ENCODE measurements at places on chromosomes 4 and X.

GRCh38 chrX:148214786-148215185, 233.6 kb downstream of the FMR1NB start:
- no peaks in the 10 kb centered on the region for H3K36me3 ChIP-seq
- no peak overlapping the region for H3K4me3 ChIP-seq
- no peaks in the 10 kb centered on the region for H3K4me1 ChIP-seq
- no peaks in the 10 kb centered on the region for H3K27me3 ChIP-seq
- DNase-seq: no peak
- H3K27ac ChIP-seq: no peak overlapping the region

GRCh38 chr4:43776371-43776770, 672.2 kb downstream of the KCTD8 start:
- no peak overlapping the region for H3K27ac ChIP-seq
- H3K27me3 ChIP-seq: no peaks in the 10 kb centered on the region
- H3K36me3 ChIP-seq: no peaks in the 10 kb centered on the region
- no peak for DNase-seq
- H3K4me3 ChIP-seq: no peak overlapping the region

DNA sequence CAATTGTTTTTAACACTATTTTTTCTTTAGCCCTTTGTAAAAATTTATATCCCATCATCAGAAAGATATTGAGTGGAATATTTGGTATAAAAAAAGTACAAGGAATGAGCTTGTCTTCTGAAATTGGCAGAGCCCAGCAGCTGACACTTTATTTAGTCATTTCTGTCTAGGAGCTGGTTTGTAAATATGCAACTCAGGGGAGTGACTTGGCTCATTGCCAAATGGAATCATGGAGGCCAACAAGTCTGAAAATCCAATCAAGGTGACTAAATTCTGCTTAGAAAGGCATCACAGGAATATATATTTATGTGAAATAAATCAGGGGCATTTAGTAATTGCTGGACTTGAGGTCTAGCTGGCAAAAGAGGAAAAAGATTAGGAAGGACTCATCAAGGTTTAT, 74.4 kb downstream of the OTC start:
- H3K36me3 ChIP-seq: no peaks in the 10 kb centered on the region
- H3K4me3 ChIP-seq: no peak overlapping the region
- DNase-seq: no peak
- no peaks in the 10 kb centered on the region for H3K4me1 ChIP-seq
- H3K27ac ChIP-seq: no peak overlapping the region

GRCh38 chr4:177232473-177232872, 77.2 kb upstream of the NEIL3 start:
- no peak overlapping the region for H3K4me3 ChIP-seq
- no peaks in the 10 kb centered on the region for H3K4me1 ChIP-seq
- H3K27ac ChIP-seq: no peak overlapping the region
- no peak for DNase-seq
- H3K36me3 ChIP-seq: no peaks in the 10 kb centered on the region
- no peaks in the 10 kb centered on the region for H3K27me3 ChIP-seq

DNA sequence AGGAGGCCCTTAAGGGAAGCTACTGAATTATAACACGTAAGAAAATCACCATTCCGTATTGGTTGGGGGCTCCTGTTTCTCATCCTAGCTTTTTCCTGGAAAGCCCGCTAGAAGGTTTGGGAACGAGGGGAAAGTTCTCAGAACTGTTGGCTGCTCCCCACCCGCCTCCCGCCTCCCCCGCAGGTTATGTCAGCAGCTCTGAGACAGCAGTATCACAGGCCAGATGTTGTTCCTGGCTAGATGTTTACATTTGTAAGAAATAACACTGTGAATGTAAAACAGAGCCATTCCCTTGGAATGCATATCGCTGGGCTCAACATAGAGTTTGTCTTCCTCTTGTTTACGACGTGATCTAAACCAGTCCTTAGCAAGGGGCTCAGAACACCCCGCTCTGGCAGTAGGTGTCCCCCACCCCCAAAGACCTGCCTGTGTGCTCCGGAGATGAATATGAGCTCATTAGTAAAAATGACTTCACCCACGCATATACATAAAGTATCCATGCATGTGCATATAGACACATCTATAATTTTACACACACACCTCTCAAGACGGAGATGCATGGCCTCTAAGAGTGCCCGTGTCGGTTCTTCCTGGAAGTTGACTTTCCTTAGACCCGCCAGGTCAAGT, 6.9 kb upstream of the MSANTD1 start:
- peaks cover 27% of the 10 kb centered on the region for H3K36me3 ChIP-seq
- DNase-seq: no peak
- H3K27ac ChIP-seq: no peak overlapping the region
- H3K27me3 ChIP-seq: no peaks in the 10 kb centered on the region
- no peaks in the 10 kb centered on the region for H3K4me1 ChIP-seq

GRCh38 chr4:71487344-71487920, 148.6 kb downstream of the SLC4A4 start:
- no peak overlapping the region for H3K27ac ChIP-seq
- H3K4me3 ChIP-seq: peak overlapping the region; percentile 7
- no peak for DNase-seq
- H3K4me1 ChIP-seq: no peaks in the 10 kb centered on the region
- no peaks in the 10 kb centered on the region for H3K36me3 ChIP-seq
- H3K27me3 ChIP-seq: no peaks in the 10 kb centered on the region

DNA sequence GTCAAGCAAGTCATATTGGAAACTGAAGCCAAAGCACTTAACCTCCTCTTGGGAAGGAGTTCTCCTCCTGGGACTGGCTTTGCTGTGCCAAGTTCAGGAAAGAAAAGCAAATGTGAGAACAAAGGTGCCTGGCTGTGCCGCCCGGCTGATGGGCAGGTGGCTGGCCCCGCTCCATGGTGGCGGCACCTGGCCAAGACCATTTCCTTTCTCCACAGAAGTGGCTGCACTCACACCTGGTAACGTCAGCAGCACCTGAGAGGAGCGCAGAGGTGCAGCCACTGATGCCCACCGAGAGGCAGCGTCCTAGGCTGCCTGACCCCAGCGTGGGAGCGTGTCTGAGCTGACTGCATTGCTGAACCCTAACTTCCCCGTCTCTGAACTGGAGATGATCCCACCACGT, 54.3 kb downstream of the DCTD start:
- no peak overlapping the region for H3K27ac ChIP-seq
- H3K4me3 ChIP-seq: no peak overlapping the region
- DNase-seq: no peak
- H3K36me3 ChIP-seq: no peaks in the 10 kb centered on the region
- H3K4me1 ChIP-seq: no peaks in the 10 kb centered on the region

- H3K36me3 ChIP-seq: no peaks in the 10 kb centered on the region
- H3K27me3 ChIP-seq: no peaks in the 10 kb centered on the region
- H3K27ac ChIP-seq: no peak overlapping the region
- H3K4me3 ChIP-seq: no peak overlapping the region
- H3K4me1 ChIP-seq: no peaks in the 10 kb centered on the region
- no peak for DNase-seq
These were observed 170.6 kb downstream of the MSN start for GRCh38 chrX:65837875-65838549.

GRCh38 chrX:110759785-110760184, 35.8 kb downstream of the CHRDL1 start:
- H3K4me3 ChIP-seq: no peak overlapping the region
- no peak overlapping the region for H3K27ac ChIP-seq
- H3K4me1 ChIP-seq: no peaks in the 10 kb centered on the region
- no peaks in the 10 kb centered on the region for H3K36me3 ChIP-seq
- H3K27me3 ChIP-seq: no peaks in the 10 kb centered on the region
- no peak for DNase-seq

DNA sequence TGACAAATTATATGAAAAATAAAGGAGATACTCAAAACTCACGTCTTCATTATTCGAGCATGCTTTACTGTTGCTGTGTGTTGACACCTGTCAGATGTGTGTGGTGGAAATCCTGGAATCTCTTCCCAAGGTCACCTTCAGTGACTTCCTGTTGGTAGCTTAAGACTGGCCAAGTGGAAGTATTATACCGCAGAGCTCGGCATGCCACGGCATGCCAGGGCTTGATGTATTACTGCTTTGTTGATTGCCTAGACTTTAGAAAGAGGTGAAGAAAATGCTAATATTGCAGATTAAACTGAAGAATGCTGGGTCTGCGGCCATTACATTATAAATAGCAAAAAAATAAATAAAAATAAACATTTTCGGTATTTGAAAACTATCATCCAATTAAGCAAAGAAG, 4.6 kb downstream of the TREX2 start:
- no peaks in the 10 kb centered on the region for H3K27me3 ChIP-seq
- H3K4me1 ChIP-seq: no peaks in the 10 kb centered on the region
- DNase-seq: no peak

DNA sequence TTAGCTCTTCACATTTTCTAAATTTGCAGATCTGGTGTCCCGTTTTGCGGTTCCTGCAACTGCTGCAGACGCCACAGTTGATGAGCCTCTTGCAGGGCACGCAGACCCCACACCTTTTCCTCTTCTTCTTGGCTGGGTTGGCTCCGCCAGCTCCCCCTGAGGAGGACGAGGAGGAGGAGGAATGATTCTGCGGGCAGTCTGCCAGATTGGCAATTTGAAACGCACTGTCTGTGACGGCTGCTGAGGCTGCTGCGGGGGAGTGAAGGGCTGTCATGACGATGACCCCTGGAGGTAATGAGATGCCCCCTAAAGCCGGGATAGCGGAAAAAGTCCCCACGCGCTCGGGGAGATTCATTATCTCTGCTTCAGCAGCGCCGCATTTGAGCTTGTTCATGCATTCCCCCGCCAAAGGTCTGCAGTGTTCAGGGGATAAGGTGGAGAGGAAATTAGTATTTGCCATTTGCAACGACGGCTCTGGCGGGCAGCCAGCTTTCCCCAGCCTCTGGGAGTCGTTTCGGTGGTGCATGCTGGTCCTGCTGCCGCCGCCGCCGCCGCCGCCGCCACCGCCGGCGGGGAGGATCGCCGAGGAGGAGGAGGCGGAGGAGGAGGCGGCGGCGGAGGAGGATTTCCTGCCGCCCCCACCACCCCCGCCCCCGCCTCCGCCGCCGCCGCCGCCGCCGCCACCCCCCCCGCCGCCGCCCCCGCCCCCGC, 3.8 kb downstream of the CXXC4 start:
- no peaks in the 10 kb centered on the region for H3K4me1 ChIP-seq
- H3K4me3 ChIP-seq: peak overlapping the region; percentile 72
- H3K27ac ChIP-seq: peak overlapping the region; percentile 63
- peak; percentile 12 for DNase-seq
- H3K36me3 ChIP-seq: no peaks in the 10 kb centered on the region

- H3K27me3 ChIP-seq: no peaks in the 10 kb centered on the region
- no peak overlapping the region for H3K4me3 ChIP-seq
- no peak for DNase-seq
- no peaks in the 10 kb centered on the region for H3K36me3 ChIP-seq
- no peak overlapping the region for H3K27ac ChIP-seq
- no peaks in the 10 kb centered on the region for H3K4me1 ChIP-seq
These were observed 6.7 kb upstream of the HGFAC start for GRCh38 chr4:3434881-3435685.

DNA sequence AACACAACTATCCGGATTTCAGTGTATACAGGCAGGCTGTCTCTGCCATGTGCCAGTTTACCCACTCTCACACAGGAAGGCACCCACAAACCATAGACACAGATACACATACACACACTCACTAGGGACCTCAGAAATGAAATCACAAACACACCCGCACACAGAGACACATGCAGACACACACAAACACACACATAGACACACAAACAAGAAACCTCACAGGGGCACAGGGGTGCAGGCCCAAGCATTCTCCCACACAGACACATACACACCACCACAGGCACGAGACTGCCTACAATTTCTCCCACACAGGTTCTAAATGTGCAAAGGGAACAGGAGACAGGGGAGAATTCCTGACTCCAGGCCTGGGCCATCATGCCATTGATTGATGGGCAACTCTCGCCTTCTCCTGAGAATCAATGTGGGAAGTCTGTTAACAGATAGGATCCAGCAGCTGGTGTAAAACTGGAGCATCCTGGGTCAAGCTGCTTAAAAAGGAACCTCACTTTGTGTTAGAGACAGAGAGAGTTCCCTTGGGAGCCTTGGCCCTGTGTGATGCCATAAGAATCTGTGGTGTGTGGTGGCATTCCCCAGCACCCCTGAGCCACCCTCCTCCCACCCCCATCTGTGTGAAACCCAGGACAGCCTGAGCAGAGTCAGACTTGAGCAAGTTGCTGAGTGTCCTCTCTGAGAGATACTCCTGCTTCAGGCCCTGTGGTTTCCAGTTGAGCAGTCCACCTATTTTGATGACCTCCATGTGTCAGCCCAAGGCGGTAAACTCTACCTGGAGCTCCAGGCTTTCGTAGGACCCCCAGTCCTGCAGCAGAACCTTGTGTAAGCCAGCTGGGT, 33.9 kb downstream of the NBDY start:
- peaks cover 5% of the 10 kb centered on the region for H3K4me1 ChIP-seq
- no peaks in the 10 kb centered on the region for H3K36me3 ChIP-seq
- no peak overlapping the region for H3K27ac ChIP-seq
- peak; percentile 64 for DNase-seq
- H3K27me3 ChIP-seq: no peaks in the 10 kb centered on the region
- no peak overlapping the region for H3K4me3 ChIP-seq

GRCh38 chr4:2044542-2045517, 14.3 kb upstream of the NAT8L start:
- H3K4me1 ChIP-seq: peaks cover 10% of the 10 kb centered on the region
- H3K4me3 ChIP-seq: no peak overlapping the region
- no peak overlapping the region for H3K27ac ChIP-seq
- DNase-seq: no peak

- no peak for DNase-seq
- no peaks in the 10 kb centered on the region for H3K36me3 ChIP-seq
- no peaks in the 10 kb centered on the region for H3K27me3 ChIP-seq
These were observed 6.6 kb upstream of the PTPN13 start for GRCh38 chr4:86587381-86588140.

DNA sequence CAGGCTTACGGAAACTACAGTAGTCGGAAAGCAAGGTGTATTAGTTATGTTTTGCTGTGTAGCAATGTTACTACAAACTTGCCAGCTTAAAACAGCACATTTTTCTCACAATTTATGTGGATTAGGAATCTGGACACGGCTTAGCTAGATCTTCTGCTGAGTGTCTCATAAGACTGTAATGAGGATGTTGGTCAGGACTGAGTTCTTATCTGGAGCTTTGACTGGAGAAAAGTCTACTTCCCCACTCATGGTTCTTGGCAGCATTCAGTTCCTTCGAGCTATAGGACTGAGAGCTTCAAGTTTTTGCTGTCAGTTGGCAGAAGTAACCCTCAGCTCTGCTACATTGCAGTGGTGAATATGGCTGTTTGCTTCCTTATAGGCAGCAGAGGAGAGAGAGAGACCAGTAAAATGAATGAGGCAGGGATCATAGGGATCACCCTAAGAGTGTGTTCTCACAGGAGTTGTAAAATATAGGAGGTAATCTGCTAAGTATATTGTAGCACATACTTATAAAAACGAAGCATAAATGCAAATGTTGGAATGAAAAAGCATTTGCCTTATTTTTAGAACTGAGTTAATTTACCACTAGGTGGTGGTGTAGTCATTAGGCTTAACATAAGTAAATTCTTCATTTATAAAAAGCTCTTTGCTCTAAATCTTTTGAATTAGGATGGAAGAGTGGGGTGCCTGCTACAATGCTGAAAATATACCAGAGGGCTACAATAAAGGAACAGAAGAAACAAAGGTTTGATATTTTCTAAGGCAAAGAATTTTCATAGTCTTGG, 38.6 kb downstream of the ALG13 start:
- no peak for DNase-seq
- H3K27ac ChIP-seq: no peak overlapping the region
- peaks cover 3% of the 10 kb centered on the region for H3K36me3 ChIP-seq
- no peaks in the 10 kb centered on the region for H3K4me1 ChIP-seq
- no peaks in the 10 kb centered on the region for H3K27me3 ChIP-seq

GRCh38 chr4:31041385-31041784, 321.2 kb downstream of the PCDH7 start:
- no peak overlapping the region for H3K4me3 ChIP-seq
- no peaks in the 10 kb centered on the region for H3K36me3 ChIP-seq
- peaks cover 10% of the 10 kb centered on the region for H3K4me1 ChIP-seq
- no peak for DNase-seq
